ENCODE measurements at places on chromosomes 5 and 9. TPM values are rescaled to one million over a fixed set of nuclear protein-coding genes. Genes with fewer than 3 reads are reported as not detected.

The C5orf52 gene
- total RNA-seq, result not detected

The SPATA31D4 gene
- not detected for total RNA-seq

The CCDC112 gene
- total RNA-seq, result 5.3 TPM

The CCL27 gene
- not detected for total RNA-seq

The NTNG2 gene
- total RNA-seq, result 4.4 TPM

The FOXI1 gene
- not detected for total RNA-seq

The SH3GL2 gene
- total RNA-seq, result 2.4 TPM

The SAXO1 gene
- total RNA-seq, result not detected

The SHB gene
- 3.5 TPM for total RNA-seq

The PHF24 gene
- total RNA-seq, result 0.76 TPM

The DPYSL3 gene
- total RNA-seq, result 162 TPM

The GOLGA1 gene
- total RNA-seq, result 14.9 TPM

The APBA1 gene
- 6.5 TPM for total RNA-seq

The ZNF300 gene
- 6.8 TPM for total RNA-seq

The FGFR4 gene
- total RNA-seq, result under 0.01 TPM

The OBP2B gene
- not detected for total RNA-seq

The CCNI2 gene
- total RNA-seq, result not detected

The CDHR2 gene
- total RNA-seq, result 0.09 TPM

The CTXN3 gene
- not detected for total RNA-seq

The GGTA1 gene
- 16.3 TPM for total RNA-seq

The EDIL3 gene
- 60.0 TPM for total RNA-seq

The SNX18 gene
- total RNA-seq, result 54.5 TPM

The RELL2 gene
- 1.7 TPM for total RNA-seq

The CD274 gene
- total RNA-seq, result 5.2 TPM

The ORM2 gene
- total RNA-seq, result not detected

The WDR31 gene
- 0.29 TPM for total RNA-seq

The C9 gene
- total RNA-seq, result not detected

The IFNA7 gene
- not detected for total RNA-seq

The NOXA1 gene
- total RNA-seq, result 13.3 TPM

The DBN1 gene
- total RNA-seq, result 30.6 TPM

The GMCL2 gene
- not detected for total RNA-seq

The KIF4B gene
- not detected for total RNA-seq

The RACK1 gene
- total RNA-seq, result 5,035 TPM

The POU5F2 gene
- total RNA-seq, result 3.1 TPM

The DDX31 gene
- total RNA-seq, result 14.2 TPM

The ZSWIM6 gene
- total RNA-seq, result 14.8 TPM

The NRARP gene
- total RNA-seq, result 9.1 TPM

The RAPGEF6 gene
- total RNA-seq, result 13.2 TPM

The IDNK gene
- not detected for total RNA-seq

The LRSAM1 gene
- total RNA-seq, result 6.5 TPM

The TMEFF1 gene
- total RNA-seq, result not detected

The LHX2 gene
- total RNA-seq, result not detected

The KCNT1 gene
- total RNA-seq, result not detected

The IL5 gene
- total RNA-seq, result not detected

The AGXT2 gene
- not detected for total RNA-seq

The EQTN gene
- not detected for total RNA-seq

The PCAT7 gene
- total RNA-seq, result not detected

The CARTPT gene
- total RNA-seq, result not detected

The ETF1 gene
- total RNA-seq, result 103 TPM

The CDX1 gene
- total RNA-seq, result 0.41 TPM

The C9orf153 gene
- 1.5 TPM for total RNA-seq

The LURAP1L gene
- total RNA-seq, result 15.6 TPM

The PCDHGA1 gene
- total RNA-seq, result 0.62 TPM

The SPINK6 gene
- not detected for total RNA-seq

The CBY3 gene
- not detected for total RNA-seq

The CDKN2A gene
- not detected for total RNA-seq

The SARDH gene
- not detected for total RNA-seq

The SLC28A3 gene
- total RNA-seq, result not detected
